CD8-positive, alpha-beta memory T cell (primary cell): ENCODE measurements at places on chromosomes 5 and 9.

GRCh38 chr5:29983528-29984155 is 1209.8 kb upstream of the CDH6 start:
- DNase-seq, result no peak

- DNase-seq, result no peak
Measured at GRCh38 chr9:19785230-19785629, 3.6 kb downstream of the SLC24A2 start.

- DNase-seq, result no peak
Measured at GRCh38 chr5:27908341-27908740, 870.0 kb upstream of the CDH9 start.

GRCh38 chr5:86757824-86758223 is 140.1 kb downstream of the COX7C start:
- DNase-seq, result no peak

DNA sequence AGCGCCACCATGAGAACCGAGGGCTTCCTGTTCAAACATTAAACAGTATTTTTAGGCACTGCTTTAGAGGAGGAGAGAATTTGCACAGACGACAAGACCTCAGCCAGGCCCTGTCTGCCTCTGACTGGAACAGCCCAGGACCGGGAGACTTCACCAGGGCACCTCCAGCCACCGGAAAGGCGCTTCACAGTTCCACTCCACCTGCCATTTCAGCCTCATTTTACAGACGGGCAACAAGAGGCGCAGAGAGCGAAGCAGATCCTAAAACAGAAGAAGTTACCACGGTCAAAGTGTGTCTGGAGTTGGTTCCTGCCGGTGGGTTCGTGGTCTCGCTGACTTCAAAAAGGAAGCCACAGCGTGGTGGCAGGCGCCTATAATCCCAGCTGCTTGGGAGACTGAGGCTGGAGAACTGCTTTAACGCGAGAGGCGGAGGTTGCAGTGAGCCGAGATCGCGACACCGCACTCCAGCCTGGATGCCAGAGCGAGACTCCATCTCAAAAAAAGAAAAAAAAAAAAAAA is 28.4 kb downstream of the COL23A1 start:
- DNase-seq, result no peak

DNA sequence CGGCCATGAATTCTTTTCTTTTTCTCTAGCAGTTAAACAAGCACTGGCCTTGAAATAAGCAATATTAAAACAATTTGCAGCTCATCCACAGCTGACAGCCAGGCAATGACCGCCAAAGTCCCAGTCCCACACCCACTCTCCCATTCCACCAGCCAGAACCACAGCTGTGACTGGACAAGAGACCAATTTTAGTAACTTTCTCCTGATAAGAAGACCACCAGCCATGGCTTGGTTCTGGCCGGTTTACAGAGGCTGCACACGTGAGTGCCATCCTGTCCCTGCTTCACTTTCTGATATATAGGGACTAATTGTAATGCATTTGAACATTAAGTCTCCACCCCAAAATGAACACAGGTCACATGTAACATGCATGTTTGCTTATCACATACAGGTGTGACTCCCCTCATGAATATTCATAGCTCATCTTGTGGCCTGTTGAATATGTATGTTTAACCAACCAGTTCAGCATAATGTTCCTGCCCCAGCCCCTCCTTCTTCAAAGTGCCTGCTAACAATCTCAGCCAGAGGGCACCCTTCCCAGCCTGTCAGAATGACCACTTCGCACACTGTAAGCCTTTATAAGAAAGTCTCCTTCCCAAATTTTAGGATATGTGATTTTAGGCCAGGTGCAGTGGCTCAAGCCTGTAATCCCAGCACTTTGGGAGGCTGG is 23.9 kb upstream of the FANCC start:
- no peak for DNase-seq

DNA sequence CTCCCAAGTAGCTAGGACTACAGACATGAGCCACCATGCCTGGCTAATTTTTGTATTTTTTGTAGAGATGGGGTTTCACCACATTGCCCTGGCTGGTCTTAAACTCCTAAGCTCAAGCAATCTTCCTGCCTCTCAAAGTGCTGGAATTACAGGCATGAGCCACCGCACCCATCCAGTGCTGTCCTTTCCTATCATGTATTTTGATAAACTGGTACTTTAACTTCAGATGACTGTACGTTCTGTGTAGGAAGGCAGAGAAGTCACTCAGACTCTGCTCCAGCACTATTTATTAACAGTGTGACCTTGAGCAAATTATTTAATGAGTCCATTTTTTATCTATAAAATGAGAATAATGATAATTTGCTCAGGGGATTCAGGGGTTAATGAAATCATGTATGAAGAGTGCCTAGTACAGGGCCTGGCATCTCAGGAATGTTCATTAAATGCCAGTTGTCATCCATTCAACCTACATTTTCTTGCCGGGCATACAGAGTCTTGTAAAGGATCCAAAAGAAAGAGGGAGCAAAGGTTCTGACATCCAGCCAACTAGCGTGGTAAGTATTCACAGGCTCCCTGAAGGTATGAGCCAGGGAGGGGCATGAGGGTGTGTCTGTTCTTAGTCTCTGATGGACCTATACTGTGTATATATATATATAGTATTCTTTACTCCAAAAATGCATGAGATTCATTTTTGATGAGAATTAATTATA is 201.9 kb downstream of the PBX3 start:
- no peak for DNase-seq

- no peak for DNase-seq
Measured at GRCh38 chr5:5581080-5581479, 158.6 kb downstream of the ICE1 start.

DNA sequence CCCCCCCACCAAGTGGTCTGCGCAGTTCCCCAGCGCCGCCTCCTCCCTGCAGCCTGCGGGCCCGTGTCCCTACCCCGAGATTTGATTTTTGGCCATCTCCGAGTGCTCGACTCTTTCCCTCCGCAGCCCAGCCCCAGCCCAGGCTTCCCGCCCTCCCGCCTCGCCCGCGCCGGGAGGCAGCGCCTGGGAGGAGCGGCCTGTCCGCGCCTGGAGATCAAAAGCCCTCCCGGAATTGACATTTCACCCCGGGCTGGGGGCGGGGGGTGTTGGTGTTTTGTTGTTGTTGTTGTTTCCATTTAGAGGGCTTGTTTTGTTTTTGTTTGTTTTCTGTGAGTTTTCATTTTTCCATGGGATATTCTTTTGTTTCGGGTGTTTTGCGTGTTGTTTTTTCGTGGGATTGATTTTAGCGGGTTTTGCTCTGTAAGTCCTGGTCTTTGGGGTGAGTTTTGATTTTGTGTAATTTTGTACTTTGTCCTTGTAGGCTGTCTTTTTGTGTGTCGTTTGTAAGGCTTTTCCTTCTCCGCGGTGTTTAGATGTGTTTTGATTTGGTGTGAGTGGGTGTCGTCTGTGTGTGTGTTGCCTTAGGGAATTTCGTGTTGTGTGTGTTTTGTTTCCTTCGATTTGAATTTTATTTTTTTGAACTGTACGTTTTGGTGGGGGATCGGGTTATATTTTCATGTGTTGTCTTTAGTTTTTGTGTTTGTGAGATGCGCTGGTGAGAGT is 1.7 kb upstream of the PAX5 start:
- DNase-seq, result no peak

DNA sequence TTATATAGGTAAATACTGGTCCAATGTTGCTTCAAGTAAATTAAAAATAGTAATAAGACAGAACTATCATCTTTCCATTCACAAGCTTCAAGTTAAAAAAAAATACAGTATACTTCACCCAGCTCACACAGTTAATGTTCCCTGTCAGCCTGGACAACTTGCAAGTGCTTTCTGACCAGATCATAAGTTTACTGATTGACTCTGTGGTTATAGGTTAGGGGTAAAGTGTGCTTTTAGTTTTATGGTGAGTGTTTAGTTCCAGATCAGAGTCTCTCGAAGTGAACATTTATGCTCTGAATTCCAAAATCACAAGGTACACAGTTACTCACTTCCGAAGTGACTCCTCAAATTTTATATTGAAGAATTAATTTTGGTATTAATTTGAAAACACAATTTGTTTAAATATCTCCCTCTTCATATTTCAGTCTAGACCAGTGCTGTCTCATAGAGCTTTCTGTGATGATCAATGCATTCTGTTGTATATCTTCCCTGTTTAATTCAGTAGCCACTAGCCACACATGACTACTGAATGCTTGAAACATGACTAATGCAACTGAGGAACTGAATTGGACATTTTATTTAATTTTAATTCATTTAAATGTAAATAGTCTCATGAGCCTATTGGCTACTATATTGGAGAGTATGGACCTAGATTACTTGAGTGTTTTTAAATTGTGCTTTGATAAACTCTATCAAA is 90.7 kb downstream of the MEF2C start:
- no peak for DNase-seq

- no peak for DNase-seq
Measured at GRCh38 chr9:16796304-16796825, 74.1 kb downstream of the BNC2 start.

- no peak for DNase-seq
Measured at GRCh38 chr9:89759572-89759971, 154.8 kb downstream of the GADD45G start.

DNA sequence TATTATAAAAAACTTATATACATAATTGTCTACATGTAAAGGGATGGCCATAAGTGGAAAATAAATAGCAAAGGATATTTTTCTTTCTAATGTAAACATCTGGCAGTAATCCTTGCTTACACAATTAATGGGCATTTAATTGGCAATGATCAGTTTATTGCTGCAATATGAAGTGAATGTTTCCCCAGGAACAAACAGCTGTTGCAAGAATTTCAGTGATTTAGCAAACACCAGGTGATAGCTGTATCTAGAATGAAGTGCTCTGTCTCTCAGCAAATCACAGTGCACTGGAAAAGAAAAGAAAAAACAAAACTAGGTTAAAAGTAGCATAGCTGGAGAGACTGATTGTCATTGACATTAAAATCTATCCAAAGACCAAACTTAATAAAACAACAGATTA is 594.5 kb upstream of the ARRDC3 start:
- no peak for DNase-seq

DNA sequence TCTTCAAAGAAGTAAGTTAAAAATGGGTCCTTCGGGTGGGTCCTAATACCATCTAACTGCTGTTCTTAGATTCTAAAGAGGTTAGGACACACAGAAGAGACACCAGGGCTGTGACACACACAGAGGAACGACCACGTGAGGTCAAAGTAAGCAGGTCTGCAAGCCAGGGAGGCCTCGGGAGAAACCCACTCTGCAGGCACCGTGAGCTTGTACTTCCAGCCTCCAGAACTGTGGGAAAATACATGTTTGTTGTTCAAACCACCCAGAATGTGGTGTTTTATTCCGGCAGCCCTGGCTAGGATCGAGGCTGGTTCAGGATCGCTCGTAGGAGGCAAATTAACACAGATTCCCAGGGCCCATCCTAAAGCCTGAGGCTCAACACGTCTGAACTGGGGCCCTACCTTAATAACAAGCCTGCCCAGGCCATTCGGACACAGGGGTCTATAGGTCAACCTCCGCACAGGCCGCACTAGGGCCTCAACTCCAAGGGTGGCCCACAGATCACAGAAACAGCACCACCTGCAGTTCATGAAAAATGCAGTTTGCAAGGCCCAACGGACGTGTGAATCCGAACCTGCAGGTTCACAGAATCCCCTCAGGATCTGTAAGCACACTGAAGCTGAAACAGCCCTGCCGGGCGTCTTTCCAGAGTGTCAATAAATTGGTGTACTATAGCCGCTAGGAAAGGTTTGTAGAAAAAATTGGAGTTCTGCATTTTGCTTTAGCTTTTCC is 7.1 kb downstream of the MED10 start:
- no peak for DNase-seq

GRCh38 chr5:2148312-2149194 is 265.8 kb upstream of the IRX4 start:
- no peak for DNase-seq

GRCh38 chr5:133489632-133490031 is 122.7 kb downstream of the FSTL4 start:
- no peak for DNase-seq

- DNase-seq, result no peak
Measured at GRCh38 chr5:59731809-59732208, 161.7 kb downstream of the PDE4D start.

- no peak for DNase-seq
Measured at GRCh38 chr5:114311968-114312367, 49.9 kb upstream of the KCNN2 start.

DNA sequence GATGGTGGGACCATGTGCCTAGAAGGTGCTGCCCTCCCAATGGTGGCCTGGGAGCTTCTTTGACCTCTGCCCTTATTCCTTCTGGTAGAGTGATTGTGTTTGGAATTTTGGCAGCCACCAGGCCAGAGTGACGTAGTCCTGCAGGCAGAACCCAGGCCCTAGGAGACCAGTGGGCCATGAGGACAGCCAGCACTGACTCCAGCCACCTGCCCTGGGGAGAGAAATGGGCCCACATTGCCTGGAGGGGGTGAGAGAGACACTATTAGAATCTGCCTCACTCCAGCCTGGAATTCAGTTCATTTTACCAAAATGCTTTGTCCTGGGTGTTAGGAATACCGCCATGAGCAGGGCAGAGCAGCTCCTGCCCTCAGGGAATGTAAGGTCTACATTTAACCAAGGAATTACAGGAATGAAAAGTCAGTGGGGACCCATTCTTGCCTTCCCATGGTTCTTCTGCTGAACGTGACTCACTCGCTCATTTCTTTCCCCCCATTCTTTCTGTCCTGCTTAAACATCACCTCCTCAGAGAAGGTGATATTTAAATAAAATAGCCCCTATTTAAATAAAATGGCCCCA is 5.5 kb upstream of the COL27A1 start:
- DNase-seq, result no peak

DNA sequence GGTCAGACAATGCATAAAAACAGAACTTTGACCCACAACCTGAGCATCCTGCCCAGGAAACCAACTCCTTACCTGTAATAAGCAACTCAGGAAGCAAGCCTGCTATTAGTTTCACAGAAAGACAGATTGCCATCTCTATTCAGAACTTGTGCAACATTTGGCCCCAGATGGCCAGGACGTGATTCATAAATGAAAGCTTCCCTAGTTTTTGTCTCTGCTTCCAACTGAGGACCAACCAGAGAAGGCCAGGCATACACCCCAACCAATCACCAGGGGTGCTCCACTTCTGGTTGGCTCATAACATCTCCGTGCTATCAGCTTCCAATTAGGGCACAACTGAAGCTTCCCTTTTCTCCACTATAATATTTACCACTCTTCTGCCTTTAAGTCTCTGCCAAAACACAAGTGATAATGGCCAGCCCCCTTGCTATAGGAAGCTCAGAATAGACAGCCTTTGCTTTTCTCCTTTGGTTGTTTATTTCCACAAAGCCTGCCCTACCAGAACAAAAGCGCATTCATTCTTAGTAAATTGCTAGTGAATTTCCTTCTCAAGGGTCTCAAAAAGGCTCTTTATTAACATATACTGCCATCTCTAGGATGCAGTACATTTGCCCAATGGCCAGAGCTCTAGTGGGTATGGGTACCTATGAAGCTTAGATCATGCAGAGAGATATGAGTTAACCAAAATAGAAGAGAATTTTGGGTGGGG is 289.7 kb upstream of the DAP start:
- no peak for DNase-seq

DNA sequence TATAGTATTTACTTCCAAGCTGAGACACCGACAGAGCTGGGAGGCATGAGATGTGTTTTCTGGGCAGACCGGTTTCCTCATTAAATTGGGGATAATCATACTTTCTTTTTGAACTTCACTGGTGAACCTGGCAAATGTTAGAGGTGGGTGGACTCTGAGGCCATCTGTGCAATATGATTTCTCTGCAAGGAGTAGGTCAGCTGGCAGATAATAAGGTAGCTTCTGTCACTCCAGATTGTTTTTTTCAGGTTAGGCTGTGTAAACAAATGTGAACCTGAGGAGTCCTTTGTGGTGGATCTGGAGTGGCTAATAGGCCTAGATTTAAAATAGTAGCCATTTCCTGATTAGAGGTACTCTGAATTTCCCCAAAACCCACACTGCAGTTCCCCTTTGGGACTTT is 75.4 kb upstream of the S1PR3 start:
- DNase-seq, result no peak
